ENCODE measurements at places on chromosomes 5 and 9.

- DNase-seq = peak; percentile 23
Observed at GRCh38 chr5:76716456-76717157, 681 bp downstream of the F2R start.

DNA sequence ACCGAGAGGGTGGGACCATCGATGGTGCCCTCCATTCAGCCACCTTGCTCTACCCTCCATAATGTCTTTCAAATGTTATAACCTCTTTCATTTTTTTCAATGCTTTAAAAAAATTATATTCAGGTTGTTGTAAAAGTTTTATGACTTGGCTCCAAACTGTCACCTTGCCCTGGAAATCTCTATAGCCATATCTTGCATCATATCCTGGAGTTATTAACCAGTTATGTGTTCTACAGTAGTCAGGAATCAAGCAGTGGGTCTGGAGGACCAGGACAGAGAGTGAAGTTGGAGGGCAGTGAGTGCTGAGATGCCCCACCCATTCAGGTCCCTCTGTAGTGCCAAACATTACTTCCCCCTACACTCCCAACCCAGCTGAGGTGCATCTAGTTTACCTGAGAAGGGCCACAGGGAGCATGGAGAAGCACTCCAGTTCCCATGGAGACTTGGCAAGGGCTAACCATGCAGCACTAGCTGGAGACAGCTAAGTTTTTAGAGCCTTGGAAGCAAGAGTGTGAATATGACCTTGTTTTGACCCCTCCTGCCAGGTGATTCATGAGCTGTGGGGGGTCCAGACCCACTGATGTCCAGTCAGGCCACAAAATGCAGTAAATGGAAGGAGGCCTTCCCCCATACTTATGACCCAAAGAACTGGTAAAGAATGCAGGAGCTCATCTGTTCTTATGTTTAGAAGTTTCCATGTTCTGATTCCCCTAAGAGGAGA is 5.5 kb downstream of the IFNA8 start:
- no peak for DNase-seq

GRCh38 chr5:4893063-4893744 is 246.9 kb upstream of the ADAMTS16 start:
- no peak for DNase-seq

DNA sequence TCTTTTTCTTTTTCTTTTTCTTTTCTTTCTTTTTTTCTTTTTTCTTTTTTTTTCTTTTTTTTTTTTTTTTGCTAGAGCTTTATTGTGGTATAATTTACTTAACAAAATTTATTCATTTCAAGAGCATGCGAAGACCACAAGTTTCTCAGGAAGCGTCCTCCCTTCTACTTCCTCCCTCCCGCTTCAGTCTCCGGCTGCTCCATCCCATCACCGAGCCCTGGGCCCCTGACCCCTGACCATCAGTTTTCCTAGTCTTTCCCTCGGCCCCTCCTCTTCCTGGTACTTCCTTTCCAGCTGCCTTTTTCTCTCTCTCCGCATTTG is 34.7 kb downstream of the C9orf152 start:
- no peak for DNase-seq

GRCh38 chr5:179246227-179246626 is 99.0 kb downstream of the ADAMTS2 start:
- no peak for DNase-seq

GRCh38 chr9:136784249-136784996 is 6.7 kb upstream of the TMEM141 start:
- no peak for DNase-seq

DNA sequence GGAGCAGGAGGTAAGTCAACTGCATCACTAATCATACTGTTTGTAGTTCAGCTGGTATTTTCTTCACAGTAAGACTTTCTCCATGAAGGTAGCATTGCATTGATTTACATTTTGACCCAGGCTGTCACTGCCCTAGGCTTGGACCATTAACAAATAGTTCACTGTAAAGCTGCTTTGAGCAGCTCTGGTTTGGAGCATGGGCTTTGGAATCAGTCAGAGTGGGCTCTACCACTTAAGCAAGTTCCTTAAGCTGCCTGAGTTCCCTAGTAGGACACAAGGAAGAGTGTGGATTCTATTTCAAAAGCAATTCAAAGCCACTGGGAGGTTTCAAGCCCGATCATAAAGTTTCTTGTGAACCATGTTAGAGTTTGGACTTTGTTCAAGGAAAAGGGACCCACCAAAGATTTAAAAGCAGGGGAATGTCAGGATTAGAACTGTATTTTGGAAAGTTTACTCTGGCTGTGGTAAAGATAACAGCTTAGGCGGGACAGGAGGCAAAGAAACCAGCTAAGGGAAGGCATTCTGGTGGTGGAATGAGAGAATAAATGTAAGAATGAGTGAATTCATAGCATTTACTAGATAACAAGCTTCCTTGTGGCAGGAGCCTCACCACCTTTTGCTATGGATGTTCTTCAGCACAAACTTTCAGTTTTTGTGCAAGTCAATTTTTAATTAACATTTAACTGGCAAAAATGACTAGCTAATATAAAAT is 12.3 kb upstream of the PANK3 start:
- DNase-seq = no peak

GRCh38 chr5:96851312-96852062 is 24.8 kb upstream of the ERAP2 start:
- no peak for DNase-seq

DNA sequence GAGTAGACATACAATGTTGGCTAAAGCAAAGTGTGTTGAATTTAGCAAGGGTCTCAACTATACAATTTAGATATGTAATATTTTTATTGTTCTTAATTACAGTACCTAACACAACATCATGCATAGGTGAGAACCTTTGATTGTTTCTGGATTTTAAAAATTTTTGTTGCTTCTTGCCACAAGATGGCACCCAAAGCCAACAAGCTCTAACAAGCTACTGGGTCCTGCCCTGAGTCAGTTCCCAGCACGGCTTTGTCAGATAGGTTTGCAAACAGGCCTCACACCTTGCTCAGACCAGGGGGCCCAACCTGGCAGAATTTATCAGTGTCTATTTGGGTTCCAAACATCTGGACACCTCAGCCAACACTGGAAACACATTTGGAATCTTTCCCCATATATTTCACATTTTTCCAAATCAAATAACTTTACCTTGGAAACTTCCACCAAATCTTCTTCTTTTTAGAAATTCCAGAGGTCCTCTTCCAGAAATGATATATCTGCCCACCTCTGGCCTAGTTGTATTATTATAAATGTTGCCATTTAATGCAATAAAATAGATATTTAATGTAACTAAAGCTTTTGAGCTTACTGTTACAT is 49.5 kb upstream of the EGFLAM start:
- no peak for DNase-seq

- no peak for DNase-seq
Observed at GRCh38 chr5:107514305-107514704, 156.4 kb downstream of the EFNA5 start.

GRCh38 chr5:29950416-29951145 is 1242.9 kb upstream of the CDH6 start:
- no peak for DNase-seq

- no peak for DNase-seq
Observed at GRCh38 chr5:58887721-58888409, 305.0 kb downstream of the RAB3C start.

GRCh38 chr5:129639331-129639730 is 108.6 kb upstream of the MINAR2 start:
- DNase-seq = no peak

GRCh38 chr9:2093920-2094597 is 78.9 kb downstream of the SMARCA2 start:
- DNase-seq = no peak

DNA sequence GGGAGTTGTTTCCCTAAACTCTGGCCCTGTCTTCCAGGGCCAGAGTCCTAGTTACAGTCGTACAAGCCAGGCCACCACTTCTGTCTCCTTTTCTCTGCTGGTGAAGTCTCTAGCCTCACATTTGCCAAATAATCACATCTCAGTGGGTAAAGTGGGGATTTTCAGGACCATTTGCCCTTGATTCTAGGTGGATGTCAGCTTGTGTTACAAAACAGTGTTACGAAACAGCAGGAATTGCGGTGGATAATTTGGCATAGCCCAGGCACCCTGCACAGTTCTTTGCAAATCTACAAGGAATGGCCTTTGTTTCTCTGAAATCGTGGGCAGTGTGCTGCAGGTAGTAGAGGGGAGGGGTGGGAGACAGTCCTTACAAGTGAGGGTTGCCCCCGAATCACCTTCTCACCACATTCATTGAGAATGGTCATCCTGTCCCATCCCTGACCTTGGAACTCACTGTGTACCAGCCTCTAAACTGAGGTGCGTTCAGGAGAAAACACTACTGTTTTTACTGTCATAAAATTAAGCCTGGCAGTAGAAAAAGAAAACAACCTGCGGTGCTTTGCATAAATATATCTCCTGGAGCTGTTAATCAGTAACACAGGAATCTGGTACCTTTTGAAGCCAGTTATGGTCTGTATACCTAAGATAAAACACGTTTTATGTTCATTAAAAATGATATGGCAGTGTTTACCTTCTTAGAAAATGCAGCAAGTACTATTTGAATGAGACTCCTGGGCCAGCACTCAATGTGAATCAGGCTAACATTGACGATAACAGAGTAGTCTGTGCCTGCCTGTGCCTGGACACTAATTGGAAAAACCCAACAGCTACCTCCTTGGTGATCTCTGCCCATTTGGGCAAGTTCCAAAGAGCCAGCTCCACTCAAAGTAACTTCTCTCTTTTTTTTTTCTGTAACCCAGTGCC is 44.3 kb downstream of the CYSTM1 start:
- no peak for DNase-seq

DNA sequence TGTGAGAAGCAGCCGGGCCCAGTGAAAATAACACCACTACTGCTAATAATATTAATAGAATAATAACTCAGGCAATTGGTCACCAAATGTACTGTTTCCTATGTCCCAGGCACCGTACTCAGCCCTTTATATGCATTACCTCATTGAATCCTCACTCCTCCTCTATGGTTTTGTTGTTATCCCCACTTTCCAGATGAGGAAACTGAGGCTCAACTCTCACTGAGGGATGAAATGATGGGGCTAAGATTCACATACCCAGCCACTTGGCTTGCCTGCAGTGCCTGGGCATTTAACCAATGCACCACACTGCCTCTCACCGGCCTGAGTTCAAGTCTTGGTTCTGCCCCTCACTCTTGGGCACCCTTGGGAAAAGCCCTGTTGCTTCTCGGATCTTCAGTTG is 34.1 kb downstream of the WHRN start:
- no peak for DNase-seq

DNA sequence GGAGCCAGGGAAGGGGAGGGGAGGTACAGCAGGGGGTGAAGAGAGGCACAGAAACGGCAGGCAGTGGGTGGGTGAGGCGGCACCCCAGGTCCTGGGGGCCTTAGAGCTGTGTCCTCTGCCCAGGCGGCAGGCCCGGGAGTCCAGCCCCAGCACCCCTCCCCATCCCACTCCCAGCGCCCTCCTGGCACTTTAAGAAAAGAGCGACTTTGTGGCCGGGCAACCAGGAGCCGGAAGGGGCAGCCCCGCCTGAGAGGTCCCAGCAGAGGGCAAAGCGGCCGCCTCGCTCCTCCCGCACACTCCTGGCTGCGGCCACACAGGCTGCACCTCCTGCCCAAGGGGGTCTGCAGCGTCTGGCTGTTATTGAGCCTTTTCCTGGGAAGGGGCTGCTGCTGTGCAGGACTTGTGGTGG is 42.6 kb downstream of the NACC2 start:
- DNase-seq = no peak

DNA sequence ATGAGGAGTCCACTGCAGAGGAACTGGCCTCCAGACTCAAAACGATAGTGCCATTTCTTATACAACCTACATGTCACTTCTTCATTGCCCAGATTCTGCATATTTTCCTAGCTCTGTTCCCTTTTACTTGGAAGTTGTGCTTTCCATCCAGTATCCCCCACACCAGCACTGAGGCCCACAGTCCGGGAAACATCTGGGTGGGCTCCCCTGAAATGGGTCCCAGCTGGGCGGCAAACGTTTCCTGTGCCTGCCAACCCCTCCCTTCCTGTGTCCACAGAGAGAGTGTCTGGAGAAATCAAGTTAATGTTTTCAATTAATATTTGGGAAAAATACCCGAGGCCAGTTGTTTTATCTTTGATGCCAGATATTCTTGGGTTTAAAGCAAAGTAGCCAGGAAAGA is 111.8 kb downstream of the COL23A1 start:
- no peak for DNase-seq

DNA sequence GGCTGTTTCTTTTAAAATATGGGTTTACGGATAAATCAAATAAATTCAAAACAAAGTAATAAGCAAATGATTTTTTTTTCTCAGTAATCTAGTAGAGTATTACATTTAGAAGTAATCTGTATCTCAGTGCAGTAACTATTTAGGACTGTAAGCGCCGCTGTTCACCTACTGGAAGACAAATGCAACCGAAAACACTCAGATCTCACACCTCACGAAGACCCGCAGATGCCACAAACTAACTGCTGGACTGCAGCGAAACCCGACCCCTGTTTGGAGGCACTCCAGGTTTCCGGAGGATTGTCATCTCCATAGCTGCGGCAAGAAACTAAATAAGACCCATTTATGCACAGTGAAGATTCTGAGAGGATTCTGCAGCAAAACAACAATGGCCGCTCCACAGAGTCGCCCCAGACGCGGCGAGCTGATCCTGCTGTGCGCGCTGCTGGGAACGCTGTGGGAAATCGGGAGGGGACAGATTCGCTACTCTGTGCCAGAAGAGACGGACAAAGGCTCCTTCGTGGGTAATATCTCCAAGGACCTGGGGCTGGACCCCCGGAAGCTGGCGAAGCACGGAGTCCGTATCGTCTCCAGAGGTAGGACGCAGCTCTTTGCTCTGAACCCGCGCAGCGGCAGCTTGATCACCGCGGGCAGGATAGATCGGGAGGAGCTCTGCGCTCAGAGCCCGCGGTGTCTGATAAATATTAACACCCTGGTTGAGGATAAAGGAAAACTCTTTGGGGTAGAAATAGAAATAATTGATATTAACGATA is at the start of gene PCDHGA8:
Gene PCDHGA8 (plus strand): TSS at position 205 of the 770 bp plus-strand sequence. CDS start 181 bp downstream, at position 386.
- DNase-seq = no peak

DNA sequence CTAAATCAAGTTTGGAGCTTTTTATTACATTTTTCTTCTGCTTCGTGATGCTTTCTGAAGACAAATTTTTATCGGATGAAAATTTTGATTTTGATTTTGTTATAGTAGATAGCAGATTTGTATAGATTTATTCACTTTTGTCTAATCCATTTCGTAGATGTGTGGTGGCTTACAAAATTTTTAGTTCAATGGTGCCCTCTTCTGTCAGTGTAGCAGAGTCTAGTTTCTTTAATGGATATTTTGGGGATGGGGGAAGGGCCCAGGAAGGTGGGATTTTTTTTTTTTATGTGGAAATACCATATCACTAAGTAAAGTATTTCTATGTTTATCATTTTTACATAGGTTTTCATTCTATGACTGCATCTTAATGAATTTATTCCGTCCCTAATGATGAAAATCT is 259.9 kb upstream of the TARS1 start:
- no peak for DNase-seq

GRCh38 chr5:133269691-133270090 is 217.9 kb downstream of the HSPA4 start:
- DNase-seq = no peak

Data from stimulated activated CD4-positive, alpha-beta T cell treated with anti-CD3 and anti-CD28 coated beads, Interleukin-2, amount 100 ng/mL, for 24 hours (primary cell).